ENCODE measurements at places on chromosomes 13 and 19.

DNA sequence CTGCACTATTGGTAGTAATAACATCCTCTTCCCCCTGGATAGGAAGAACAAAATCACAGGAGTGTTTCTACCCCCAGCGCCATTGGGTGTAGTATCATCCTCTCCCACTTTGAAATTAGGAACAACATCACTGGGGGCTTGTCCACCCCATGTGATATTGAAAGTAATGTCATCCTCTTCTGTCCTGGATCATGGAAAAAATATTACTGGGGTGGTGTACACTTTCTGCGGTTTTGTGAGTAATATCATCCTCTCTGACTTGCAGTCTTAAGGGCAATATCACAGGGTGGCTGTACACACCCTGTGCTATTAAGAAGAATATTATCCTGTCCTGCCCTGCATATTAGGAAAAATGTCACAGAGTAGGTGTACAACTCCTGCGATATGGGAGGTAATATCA is 4.9 kb upstream of the RGCC start:
- no peak for DNase-seq

- no peak for DNase-seq
Observed at GRCh38 chr19:43300876-43301765, 31.8 kb upstream of the PSG9 start.

DNA sequence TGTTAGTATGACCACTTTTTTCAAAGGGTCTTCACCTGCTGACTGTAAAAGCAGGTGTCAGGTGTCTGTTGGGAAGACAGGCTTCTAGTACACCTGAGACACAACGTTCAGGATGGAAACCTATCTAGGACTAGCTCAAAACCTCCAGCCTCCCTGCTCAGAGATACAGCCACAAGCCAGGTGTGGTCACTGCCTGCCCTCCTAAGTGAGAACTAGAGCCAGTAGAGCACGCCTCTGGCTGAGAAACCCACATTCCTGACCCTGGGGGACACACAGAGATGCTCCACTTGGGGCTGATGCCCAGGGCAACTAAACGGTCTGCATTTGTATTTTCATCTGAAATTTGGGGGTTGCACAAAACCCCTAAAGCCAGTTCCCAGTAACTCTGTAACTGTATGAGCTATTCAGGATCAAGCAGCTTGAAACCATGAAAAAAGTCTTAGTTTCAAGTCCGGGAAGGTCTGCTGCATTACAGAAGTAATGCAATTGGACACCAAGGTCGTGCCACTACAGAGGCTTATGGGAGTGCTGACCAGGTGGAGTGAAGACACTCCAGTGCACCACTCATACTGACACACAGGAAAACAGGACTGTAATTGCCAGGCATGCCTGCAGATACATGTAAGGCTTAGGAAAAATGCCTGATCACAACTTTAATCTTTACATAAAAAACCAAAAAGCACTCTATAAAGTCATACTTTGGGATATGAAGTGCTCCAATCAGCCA is 27.8 kb downstream of the ANKRD10 start:
- DNase-seq = no peak

DNA sequence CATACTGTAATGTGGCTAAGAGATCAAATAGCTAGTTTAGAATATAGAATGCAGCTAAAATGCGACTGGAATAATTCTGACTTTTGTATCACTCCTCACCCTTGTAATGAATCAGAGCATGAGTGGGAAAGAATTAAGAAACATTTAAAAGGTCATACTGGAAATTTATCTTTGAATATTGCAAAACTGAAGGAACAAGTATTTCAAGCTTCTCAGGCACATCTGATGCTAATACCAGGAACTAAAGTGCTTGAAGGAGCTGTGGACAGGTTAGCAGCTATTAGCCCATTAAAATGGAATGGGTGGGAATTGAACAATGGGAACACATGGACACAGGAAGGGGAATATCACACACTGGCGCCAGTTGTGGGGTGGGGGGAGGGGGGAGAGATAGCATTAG is 144.2 kb upstream of the ZNF91 start:
- no peak for DNase-seq

- DNase-seq = no peak
Observed at GRCh38 chr13:110637747-110638146, 22.4 kb downstream of the NAXD start.

GRCh38 chr19:14402332-14403144 is 16.6 kb downstream of the DDX39A start:
- no peak for DNase-seq

DNA sequence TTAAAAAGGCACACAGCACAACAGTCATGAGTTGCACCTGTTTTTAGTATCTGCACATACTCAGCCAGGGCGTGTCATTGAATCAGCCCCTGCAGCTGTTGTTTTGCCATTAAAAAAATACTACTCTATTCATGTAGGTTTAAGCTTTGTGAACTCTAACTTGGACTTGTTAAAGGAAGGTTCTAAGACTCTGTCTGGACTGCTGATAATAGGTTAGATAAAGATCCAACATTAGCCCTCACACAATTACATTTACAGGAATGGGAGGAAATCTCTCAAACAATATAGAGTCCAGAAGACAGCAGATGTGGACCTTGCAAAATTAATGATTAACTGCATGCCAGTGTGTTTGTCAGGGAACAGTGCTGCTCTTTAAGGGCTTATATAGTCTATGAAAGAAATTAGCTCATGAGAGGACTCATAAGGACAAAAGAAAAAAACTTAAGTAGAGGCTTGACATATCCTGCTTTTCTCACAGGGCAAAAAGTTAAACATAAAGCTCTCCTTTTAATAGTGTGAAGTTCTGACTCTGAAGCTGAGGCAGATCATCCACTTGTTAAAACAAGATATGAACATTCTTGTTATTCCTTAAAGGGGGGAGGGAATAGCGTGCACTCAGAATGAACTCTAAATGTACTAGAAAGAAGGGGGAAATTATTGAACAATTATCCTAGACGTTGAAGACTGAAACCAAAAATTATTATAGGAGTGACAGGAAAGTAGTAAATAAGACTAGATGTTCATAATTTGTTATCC is 243.6 kb downstream of the NDFIP2 start:
- DNase-seq = no peak

- DNase-seq = no peak
Observed at GRCh38 chr19:53511933-53512374, 26.0 kb upstream of the ZNF331 start.

GRCh38 chr19:6677883-6678689 is 8.1 kb upstream of the TNFSF14 start:
- DNase-seq = no peak

GRCh38 chr19:7480222-7480969 is 8.4 kb downstream of the PEX11G start:
- DNase-seq = no peak

GRCh38 chr13:66803013-66803807 is 426.9 kb downstream of the PCDH9 start:
- no peak for DNase-seq

GRCh38 chr19:41720103-41720502 is 11.7 kb downstream of the CEACAM5 start:
- no peak for DNase-seq

GRCh38 chr13:23144431-23144830 is 36.3 kb upstream of the SGCG start:
- no peak for DNase-seq

DNA sequence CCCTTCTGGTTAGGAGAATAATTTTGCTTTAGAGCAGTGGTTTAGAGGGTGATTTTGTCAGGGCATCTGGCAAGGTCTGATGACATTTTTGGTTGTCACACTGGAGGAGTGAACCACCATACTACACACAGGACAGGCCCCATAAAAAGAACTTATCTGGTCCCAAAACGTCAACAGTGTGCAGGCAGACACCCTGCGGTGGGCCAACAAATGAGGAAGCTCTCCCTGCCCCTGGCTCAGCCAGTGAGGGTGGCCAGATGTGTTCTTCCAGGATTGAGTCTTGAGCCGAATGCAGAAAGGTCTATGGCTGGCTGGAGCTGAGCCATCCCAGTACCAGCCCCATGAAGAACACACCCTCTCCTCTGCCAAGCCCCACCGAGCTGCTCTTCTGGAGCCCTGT is 149.2 kb downstream of the MIPEP start:
- DNase-seq = no peak

- no peak for DNase-seq
Observed at GRCh38 chr13:21413013-21413412, 46.1 kb downstream of the ZDHHC20 start.

DNA sequence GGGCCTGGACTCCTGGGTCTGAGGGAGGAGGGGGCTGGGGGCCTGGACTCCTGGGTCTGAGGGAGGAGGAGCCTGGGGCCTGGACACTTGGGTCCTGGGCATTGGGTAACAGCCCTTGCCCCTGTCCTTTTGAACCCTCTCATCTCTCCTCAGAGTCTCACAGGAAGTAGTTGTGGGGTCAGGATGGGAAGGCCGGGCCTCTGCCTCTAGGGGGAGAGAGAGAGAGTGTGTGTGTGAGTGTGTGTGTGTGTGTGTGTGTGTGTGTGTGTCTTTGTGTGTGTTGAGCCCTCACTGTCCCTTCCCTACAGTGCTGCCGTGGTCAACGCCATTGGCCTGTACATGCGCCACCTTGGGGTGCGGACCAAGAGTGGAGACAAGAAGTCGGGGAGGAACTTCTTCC is 10.9 kb downstream of the ARHGEF1 start:
- DNase-seq = no peak

GRCh38 chr13:29457299-29457698 is 138.2 kb downstream of the SLC7A1 start:
- no peak for DNase-seq

DNA sequence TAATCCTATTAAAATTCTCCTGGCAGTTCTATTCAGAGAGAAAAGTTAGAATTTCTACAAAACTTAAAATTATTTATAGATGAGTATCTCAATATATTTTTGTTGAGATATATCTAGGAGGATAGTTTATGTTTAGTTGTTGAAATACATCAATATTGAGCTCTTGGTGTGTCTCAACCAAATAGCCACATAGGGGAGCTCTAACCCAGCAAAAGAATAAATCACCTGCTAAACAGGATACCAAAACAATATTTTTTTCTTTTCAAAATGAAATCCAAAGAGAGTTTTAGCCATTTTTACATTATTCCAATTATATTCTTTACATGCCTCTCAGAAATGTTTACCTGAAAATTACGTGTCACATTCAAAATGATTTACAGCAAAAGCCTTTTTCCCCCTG is 954.7 kb downstream of the SLITRK6 start:
- no peak for DNase-seq

- DNase-seq = no peak
Observed at GRCh38 chr13:87810920-87811344, 139.8 kb downstream of the SLITRK5 start.

DNA sequence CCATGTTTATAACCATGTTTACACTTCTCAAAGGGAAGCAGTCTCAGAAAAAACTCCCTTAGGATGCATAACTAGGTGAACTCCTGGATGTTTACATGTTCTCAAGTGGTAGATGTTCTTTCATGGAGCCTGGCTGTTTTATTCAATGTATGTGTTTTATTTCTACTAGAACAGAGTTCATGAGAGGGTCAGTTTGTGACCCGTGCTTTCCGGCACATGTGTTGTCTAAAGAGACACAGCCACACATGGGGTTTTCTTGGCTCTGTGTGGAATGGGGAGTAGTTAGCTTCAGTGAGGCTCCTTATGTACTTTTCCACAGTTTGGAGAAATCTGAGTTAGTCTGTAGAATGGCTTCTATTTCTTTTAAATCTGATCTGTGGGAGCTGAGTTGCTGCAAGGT is 60.9 kb downstream of the ATP8A2 start:
- no peak for DNase-seq

DNA sequence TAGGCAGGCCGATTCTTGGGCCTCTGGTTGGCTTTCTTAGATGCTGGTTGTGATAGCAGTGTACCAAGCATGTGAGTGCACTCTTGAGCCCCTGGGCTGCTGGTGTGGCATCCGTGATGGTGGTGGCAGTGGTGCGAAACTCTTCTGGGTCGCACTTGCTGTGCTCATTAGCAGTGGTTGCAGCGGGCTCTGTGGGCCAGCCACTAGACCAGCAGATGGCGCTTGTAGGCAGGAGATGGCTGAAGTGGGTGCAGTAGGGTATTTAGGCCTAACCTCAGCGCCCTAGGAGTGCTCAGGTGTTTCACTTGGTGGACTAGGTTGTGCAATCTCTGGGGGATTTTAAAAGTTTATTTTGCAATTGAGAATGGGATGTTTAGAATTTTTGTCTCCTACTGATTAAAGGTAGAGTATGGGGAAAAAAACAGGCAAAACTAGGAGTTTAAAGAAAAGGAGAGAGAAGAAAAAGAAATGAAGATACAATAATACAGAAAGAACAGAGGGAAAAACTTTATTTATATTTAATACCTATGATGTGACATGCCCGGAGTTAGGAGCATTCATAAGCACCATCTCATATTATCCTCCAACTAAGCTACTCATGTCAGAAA is 4.3 kb upstream of the ZNF17 start:
- DNase-seq = no peak

DNA sequence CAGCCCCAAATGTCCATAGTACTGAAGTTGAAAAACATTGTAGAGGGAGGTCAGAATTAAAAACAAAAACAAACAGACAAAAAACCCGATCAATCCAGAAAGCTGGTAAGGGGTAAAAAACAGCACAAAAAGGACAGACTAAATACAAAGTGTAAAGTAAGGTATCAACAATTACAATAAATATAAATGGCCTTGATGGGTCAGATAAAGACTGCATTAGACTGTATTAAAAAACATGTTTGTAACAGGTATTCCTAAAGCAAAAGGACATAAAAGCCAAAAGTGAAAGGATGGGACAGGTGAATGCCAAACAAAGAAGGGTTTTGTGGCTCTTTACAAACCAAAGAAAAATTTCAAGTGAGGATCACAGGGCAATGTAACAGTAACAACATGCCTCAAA is 16.3 kb downstream of the ZNF329 start:
- DNase-seq = no peak

GRCh38 chr13:79516595-79516994 is 35.6 kb downstream of the NDFIP2 start:
- DNase-seq = no peak

- no peak for DNase-seq
Observed at GRCh38 chr19:39834287-39834841, 402 bp upstream of the DYRK1B start.

DNA sequence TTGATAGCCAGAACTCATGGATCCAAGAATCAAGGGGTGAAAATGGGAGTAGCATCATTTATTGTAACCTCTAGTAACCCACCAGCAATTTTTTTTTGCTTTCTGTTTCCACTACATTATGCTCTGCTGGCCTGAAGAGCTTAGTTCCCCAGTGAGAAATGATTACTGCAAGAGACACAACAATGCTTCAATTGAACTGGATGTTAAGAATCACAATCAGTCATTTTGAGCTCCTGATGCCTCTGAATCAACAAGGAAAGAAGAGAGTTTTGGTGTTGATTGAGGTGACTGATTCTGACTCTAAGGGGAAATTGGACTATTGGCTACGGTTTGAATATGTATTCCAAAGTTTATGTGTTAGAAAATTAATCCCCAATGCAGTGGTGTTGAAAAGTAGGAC is 1084.4 kb downstream of the SLITRK1 start:
- DNase-seq = no peak

GRCh38 chr19:10637894-10638293 is 12.5 kb downstream of the SLC44A2 start:
- DNase-seq = no peak

All from esophagus squamous epithelium (tissue), 5 donors.